Stimulated activated CD4-positive, alpha-beta T cell treated with anti-CD3 and anti-CD28 coated beads, Interleukin-1b, Interleukin-23, amount 100 ng/mL, for 48 hours (primary cell): ENCODE measurements at places on chromosomes 2 and 18.

GRCh38 chr2:7057865-7058400 lies 140.7 kb downstream of the RNF144A start:
- no peak for DNase-seq

DNA sequence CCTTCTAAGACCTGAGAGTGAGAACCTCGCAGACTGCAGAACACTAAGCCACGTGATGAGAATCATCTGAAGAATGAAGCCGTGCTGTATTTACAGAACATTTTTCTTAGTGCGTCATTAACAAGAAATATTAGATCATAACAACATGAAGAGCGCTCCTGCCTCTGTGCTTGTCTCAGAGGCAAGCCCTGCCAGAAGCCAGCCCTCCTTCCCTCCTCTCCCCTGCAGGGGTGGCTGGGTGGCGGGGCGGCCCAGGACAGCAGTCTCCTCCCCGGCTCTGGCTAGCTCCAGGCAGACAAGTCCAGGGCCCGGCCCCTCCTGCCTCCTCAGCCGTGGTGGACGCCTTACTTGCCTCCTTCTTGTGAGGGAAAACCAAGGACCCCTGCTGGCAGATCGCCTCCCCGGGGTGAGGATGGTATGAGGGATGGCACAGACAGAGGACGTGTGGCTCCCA lies 262.7 kb downstream of the TWIST2 start:
- DNase-seq: no peak

GRCh38 chr2:121356058-121356640 lies 71.1 kb upstream of the TFCP2L1 start:
- DNase-seq: no peak

DNA sequence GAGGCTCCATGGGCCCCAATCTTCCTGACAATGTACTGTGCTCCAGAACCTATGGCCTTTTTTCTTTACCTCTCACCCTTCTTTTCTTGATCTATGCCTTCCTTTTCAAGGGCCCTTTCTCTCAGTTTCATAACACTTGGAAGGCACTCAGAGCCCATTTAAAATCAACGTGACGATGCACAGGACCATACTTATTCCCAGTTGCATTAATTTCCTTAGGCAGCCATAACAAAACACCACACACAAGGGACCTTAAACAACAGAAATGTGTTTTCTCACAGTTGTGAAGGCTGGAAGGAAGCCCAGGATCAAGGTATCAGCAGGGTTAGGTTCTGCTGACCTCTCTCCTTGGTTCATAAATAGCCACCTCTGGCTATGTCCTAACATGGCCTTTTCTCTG lies 414.0 kb upstream of the TNP1 start:
- no peak for DNase-seq
